ENCODE measurements at places on chromosomes 2 and 18.

- DNase-seq, result no peak
These were observed 870.0 kb upstream of the CHAC2 start for GRCh38 chr2:52897511-52898044.

GRCh38 chr18:10121786-10122515 lies 208.1 kb downstream of the VAPA start:
- no peak for DNase-seq

GRCh38 chr2:168850846-168851245 lies 39.4 kb downstream of the SPC25 start:
- no peak for DNase-seq

DNA sequence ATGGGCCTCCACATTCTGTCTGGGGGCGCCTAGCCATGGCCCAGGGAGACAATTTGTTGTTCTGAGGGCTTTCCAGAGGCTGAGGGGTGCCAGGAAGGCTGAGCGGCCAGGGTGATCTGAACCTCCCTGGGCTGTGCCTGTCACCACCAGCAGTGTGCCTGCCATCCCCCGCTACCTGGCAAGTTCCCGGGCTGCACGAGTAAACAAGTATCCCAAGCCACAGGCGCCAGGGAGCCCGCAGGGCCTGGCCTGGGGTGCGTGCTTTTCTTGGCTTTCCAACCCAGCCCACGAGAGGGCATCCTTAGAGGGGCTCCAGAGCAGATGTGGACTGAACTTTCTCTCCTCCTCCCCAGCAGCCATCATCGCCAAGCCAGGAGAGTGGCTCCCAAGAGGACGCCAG lies 35.1 kb upstream of the B3GNT7 start:
- no peak for DNase-seq

- no peak for DNase-seq
These were observed 36.1 kb downstream of the SOCS6 start for GRCh38 chr18:70324897-70325296.

DNA sequence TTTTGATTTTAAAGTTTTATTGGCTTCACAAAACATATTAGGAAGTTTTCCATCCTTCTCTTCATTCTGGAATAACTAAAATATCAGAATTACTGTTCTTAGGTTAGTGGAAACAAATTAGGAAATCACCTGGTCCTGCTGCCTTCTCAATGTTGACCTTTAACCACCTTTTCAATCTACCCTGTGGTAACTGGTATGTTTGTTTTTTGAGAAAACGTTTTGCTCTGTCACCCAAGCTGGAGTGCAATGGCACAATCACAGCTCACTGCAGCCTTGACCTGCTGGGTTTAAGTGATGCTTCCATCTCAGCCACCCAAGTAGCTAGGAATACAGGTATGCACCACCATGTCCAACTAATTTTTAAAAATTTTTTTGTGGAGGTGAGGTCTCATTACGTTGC lies 28.4 kb downstream of the ACYP2 start:
- no peak for DNase-seq

DNA sequence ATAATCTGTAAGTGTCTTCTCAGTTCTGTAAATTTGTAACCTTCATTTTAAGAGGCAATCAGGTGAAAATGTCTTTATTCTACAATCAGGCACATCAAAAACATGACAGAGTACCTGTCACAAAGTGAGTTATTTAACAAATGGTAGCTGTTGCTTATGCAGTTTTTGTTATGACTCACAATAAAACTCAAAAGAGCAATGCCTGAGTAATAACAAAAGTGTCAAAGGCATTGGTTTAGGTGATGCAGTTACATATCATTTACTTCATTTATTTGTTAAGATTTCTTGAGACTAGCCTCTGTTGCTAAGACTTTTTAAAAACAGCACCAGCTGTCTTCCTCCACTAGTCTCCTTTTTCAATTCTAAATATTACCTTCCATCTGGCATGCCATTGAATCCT lies 177.8 kb downstream of the KIAA1328 start:
- DNase-seq, result no peak

GRCh38 chr18:42606886-42607495 lies 508.5 kb downstream of the RIT2 start:
- DNase-seq, result no peak

- no peak for DNase-seq
These were observed 1443.9 kb downstream of the SUCLG1 start for GRCh38 chr2:83015035-83015715.

- peak; percentile 33 for DNase-seq
These were observed 19.6 kb downstream of the UGP2 start for GRCh38 chr2:63861220-63861822.

- no peak for DNase-seq
These were observed 325.1 kb downstream of the RNF144A start for GRCh38 chr2:7242189-7242867.

DNA sequence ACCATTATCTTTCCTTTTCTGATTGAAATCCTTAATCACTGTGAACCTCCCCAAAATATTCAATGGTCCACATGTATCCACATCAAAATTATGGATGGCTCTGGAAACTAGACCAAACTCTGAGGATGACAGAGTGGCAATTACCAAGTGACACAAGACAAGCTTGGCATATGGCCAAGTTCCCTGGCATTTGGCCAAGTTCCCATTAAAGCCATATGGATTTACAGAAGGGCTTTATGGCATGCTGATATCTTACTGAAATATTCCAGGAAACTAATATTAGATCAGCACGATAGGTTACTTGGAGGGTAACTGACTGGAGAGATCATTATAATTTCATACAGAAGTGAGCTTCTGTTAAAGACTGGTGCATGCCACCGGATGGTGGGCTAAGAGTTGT lies 21.9 kb upstream of the CERS6 start:
- no peak for DNase-seq

- no peak for DNase-seq
These were observed 5.2 kb downstream of the ARHGAP25 start for GRCh38 chr2:68739595-68740399.

- DNase-seq, result no peak
These were observed 146.4 kb downstream of the RAB3GAP1 start for GRCh38 chr2:135198481-135198880.

DNA sequence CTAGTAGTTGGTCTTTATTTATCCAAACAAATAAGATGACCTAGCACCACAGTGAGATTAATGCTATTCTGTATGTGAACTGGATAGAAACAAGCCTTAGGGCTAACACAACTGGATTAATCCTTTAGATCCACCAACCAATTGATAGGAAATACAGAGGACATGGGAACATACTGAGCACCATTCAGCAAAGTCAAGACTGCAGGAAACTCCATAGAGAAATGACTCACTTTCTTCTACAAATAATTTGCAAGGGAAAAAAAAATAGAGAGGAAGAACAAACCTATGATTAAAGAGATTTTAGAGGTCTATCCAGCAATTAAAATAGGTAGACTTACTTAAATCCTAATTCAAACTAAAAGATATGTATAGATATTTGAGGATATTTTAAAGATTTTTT lies 23.9 kb downstream of the WDFY1 start:
- DNase-seq, result no peak

DNA sequence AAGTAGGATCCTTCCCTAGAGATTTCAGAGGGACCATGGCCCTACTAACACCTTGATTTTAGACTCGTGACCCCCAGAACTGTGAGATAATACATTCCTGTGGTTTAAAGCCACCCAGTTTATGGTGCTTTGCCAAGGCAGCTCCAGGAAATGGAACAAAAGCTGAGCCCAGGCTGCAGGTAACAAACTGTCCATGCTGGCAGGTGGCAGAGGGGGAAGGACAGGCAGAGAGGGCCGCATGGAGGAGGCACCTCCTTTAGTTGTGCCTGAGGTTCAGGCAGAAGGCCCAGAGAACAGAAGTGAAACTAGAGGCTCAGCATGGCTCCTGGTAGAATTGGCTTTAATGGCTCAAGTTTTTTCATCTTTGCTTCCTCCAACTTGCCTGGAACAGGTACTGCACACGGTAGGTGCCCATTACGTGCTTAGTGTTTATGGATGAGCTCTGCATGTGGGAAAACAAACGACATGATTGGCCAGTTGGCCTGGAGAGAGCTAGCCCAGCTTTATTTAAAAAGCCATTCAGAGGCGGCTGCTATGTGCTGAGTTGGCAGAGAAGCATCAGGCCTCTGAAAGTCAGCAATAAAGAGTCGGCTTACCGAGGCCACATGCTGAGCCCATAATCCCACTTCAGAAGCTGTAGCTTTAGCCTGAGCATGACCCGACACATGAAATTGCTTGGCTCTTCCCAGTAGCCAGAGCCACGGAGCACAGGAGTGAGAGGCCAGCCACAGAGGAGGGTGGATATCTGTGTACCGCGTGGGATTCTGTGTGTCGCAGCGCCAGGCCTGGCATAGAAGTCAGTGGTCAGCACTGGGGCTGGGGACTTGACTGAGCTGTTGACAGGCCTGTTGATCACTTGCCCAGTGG lies 36.5 kb downstream of the HS1BP3 start:
- DNase-seq, result no peak

DNA sequence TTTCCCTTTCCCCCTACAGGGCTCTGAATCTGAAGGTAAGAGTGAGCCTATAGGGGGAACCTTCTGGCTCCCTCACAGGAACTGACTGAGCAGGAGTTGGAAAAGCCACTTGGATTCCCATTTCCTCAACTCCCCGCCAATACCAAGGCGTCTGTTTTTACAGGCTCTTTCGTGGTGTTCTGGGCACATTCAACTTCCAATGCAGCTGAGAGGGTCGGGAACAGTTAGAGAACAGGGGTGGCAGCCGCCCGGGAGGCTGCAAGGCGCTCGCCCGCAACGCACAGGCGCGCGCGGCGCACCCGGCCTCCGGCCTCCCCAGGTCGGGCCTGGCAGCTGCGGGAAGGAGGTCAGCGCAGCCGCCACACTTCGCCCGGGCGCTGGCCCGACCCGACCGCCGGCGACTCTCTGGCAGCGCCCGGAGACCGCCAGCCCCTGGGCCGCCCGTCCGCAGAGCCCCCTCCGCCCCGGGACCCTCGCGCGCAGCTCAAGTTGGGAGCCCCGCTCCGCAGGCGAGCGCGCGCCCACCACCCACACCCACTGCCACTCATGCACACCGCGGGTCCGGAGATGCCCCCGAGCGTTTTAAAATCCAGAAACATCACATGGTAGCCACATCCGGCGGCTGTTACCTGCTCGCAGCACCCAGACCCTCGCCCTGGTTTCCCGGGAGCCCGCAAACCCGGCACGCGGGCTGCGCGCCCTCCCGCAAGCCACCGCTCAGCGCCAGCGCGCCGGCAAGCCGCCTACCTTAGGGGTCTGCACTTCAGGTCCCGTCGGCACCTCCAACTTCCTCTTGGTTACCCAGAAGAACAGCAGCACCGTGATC lies 816 bp downstream of the GALNT14 start:
- DNase-seq, result no peak

- DNase-seq, result no peak
These were observed 94.9 kb downstream of the BCL2 start for GRCh38 chr18:63224630-63225029.

DNA sequence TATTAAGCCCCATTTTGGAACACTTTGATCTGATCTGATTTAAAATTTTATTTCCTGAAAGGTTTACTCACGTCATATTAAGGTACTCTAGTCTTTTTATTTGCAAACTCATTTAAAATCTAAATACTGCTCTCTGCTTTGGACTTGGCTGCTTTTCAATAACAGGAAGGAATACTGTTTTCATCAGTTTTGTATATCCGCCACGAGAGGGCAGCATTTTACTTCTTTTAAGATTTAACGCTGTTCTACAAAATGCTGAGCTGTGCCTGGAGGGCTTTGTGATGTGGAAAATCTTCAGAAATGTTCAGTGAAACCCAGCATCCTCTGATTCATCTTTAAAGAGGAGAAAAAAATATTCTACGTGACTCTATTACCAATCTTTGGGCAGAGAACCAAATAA lies 37.5 kb upstream of the SLC38A11 start:
- DNase-seq, result peak; percentile 61

DNA sequence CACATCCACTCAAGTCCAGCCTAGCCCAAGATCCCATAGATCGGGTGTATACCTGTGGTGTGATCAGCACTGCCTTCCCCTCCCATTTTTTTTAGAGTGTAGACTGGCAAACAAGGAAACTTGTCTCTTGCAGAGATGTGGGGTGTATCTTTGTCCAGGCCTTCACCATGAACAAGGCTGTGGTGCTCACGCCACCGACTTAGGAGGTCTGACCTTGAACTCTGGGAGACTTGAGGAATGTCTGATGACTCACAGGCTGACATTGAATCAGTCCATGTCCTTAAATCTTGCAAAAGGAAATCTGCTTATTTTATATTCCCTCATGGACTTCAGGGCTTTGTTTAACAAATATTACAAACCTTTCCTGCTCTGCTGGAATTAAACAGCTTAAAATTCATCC lies 4.5 kb upstream of the CTIF start:
- DNase-seq, result no peak

DNA sequence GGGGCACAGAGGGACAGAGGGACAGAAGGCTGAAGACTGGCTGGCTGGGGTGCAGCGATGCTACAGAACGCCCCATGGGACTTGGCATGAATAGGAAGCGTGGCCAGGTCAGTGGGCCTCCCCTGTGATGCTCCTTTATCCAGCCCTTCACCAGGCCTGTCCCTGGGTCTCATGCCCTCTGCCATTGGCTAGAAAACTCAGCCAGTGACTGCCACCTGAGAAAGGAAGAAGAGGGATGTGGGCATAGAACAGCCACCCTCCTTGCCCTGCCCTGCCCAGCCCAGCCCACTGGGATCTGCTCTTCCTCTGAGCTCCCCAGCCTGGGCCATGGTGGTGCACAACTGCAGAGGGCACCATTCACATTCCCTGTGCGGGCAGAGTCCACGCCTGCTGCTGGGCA lies 10.5 kb upstream of the LAPTM4A start:
- DNase-seq, result no peak

- DNase-seq, result no peak
These were observed 20.7 kb downstream of the DTYMK start for GRCh38 chr2:241665731-241666440.

DNA sequence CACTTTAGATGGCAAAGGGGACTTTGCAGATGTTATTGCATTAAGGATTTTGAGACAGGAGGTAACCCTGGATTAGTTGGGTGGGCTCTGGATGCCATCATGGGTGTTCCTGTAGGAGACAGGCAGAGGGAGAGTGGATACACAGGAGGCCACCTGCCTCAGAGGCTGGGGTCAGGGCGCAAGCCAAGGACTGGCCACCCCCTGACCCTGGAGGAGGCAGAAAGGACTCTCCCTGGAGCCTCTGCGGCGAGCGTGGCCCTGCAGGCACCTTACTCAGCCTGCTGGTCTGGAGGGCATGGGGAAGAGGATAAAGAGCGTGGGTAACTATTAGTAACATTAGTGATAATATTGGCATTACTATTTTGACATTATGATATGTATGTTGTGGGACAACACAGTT lies 21.6 kb upstream of the OTOS start:
- DNase-seq, result no peak

DNA sequence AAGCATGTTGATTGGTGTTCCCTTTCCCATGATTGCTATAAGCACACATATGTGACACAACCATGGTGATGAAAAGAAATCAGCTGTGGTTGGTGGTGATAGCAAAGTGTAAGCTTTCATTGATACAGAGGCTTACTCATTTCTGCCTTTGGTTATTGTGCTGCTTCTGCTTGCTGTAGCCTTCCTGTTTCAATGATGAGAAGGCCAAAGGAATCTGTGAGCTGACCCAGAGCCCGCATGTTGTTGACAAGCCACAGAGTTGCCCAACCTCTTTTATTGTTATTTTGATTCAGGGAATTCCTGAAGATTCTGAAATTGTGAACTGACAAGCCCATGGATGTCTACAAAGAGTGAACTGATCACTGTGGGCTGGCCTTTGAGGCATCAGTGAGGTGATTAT lies 164.4 kb downstream of the TMEFF2 start:
- no peak for DNase-seq
